ENCODE measurements at places on chromosomes 3 and 15.
A peak's percentile ranks its signal among the peaks of the same experiment; 100 is the strongest.

DNA sequence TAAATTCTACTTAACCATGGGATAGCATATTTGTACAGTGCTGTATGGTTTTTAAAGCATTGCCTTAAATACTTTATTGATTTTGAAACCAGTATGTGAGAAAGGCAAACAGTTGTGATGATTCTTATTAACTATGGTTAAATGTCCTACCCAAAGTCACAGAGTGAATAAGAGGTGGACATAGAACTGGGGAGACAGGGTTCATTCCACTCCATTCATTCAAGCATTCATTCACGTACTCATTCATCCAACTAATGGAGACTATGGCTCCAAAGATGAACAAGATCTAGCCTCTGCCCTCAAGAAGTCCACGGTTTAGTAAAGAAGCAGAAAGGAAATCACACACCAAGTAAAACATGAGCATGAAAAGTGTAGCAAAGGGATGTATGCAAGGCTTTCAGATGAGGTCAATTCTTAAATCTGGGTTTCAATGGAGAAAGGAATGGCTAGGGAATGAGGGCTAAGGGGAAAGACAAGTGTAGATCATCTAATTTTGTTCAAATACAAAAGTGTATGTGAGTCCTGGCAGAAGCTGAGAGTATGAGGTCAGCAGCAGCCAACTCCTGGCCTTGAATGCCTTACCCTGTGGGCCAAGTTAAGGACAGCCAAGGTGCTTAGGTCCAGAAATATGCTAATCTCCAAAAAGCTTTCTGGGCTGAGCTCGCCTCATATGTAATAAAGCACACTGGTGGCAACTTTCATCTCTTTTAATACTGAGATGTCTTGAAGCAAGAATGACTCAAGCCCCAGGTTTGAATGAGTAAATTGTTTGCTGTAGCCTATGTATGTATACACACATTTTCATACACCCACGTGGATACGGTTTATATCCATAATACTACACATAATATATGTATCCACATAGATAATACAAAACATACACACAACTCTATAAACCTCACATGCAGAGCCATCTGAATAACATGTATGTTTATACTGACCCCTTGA, 4.3 kb downstream of the TNIK start:
- DNase-seq: no peak

GRCh38 chr3:134232151-134232550, 18.5 kb downstream of the RYK start:
- no peak for DNase-seq

- DNase-seq: no peak
These were observed 135.0 kb upstream of the CCNL1 start for GRCh38 chr3:157294953-157295352.

DNA sequence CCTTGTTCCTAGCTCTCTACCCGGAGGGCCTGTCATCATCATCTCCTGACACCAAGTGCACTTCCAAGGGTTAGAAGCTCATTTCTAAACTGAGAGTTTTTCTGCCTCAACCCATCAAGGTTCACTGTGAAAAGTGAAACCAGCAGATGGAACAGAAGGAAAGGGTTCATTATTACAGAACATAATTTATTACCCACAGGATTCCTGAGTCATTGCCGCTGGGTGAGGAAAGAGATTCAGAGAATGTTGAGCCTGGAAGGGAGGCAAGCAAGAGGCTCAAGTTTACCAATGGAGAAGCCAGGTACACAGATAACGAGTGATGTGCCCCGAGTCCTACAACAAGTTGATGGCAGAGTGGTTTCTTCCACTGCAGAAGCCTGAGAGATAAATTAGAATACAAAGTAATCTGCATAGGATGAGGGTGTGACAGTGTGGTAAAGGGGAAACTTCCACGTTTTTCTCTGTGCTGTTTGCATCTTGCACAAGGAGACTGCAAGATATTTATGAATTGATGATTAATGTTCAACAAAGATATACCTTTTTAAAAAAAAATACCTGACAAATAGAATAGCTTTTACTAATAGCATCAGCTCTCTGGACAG, 80.5 kb upstream of the SETMAR start:
- no peak for DNase-seq

GRCh38 chr15:45468294-45468693, 54.3 kb downstream of the SLC30A4 start:
- no peak for DNase-seq

GRCh38 chr3:137035631-137036030, 77.8 kb downstream of the IL20RB start:
- peak; percentile 62 for DNase-seq

GRCh38 chr3:23421811-23422516, 218.8 kb downstream of the UBE2E2 start:
- DNase-seq: no peak

- no peak for DNase-seq
These were observed 1.9 kb downstream of the DUOXA2 start for GRCh38 chr15:45116006-45116481.

- DNase-seq: no peak
These were observed 394.5 kb upstream of the CFAP20DC start for GRCh38 chr3:59444294-59444671.

- no peak for DNase-seq
These were observed 233.3 kb downstream of the TIGIT start for GRCh38 chr3:114527036-114527644.

- DNase-seq: no peak
These were observed 42.5 kb downstream of the IL16 start for GRCh38 chr15:81239190-81239589.

DNA sequence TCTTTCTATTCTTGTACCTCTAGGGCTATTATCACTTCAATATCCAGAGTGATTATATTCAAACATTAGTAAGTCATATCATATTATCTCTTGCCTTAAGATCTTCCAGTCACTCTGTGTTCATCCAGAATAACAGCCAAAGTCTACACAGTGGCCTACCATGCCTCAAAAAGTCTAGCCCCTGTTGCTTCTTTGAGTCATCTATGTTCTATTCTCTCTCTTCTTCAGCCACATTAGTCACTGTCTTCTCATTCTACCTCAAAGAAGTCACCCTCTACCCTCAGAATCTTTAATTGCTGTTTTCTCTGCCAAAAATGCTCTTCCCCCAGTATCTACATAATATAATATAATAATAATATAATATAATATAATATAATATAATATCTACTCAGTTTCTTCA, 356.0 kb downstream of the NLGN1 start:
- DNase-seq: no peak

DNA sequence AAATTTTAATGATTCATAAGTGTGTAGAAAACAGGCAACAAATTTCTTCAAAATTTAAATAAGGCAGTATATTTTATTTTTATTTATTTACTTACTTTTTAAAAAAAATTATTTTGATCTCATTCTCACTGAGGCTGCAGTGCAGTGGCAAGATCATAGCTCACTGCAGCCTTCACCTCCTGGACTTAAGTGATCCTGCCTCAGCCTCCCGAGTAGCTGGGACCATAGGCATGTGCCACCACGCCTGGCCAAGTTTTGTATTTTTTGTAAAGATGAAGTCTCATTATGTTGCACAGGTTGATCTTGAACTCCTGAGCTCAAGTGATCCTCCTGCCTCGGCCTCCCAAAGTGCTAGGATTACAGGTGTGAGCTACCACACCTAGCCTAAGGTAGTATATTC, 61.2 kb upstream of the XRN1 start:
- no peak for DNase-seq

DNA sequence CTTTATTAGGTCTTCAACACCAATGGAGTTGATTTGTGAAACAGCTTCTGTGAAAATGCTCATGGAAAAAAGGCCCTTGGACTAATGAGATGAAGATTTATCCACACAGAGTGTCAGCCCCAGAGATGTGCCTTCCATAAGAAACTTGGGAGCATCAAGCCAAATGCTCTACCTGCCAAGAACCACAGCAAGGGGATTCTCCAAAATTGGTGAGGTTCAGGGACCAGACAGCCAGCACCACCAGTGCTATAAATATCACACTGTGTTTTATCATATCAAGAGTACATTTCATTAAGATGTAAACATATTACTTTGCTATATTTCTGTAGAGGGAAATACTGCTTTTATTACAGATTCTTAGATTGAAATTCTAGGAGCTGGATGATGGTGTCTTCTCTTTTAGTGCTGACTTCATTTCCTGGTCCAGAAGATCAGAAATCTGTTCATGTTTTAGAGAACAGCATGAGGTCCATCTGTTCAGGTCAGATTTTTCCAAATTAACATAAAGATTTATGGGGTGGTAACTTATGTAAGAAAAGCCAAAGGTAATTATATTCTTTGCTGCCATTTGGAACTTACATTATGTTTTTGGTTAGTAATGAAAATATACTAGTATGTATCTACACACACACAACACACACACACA, 17.7 kb downstream of the SLC35G2 start:
- no peak for DNase-seq

DNA sequence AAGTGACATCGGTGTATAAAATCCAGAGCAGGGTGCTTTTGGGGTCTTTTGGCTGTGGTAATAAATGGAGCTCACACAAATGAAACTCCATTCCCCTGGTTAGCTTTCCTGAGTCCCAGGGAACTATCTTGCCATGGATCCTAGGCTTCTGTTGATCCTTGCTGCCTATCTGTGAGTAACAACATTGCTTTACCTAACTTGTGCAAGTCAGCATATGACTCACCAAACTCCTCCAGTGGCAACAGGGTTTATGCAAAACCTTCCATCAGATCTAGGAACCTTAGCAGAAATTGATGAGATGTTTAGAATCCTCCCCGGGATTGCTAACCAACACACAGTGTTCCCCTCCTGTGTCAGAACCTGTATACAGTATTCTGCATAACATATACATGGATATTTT, 105.4 kb downstream of the SCAPER start:
- no peak for DNase-seq

GRCh38 chr3:139265131-139266016, 78.4 kb upstream of the MRPS22 start:
- DNase-seq: no peak

- DNase-seq: no peak
These were observed 89.0 kb upstream of the FGF12 start for GRCh38 chr3:192816351-192816750.

GRCh38 chr15:27077790-27078189, 106.8 kb downstream of the GABRG3 start:
- no peak for DNase-seq

DNA sequence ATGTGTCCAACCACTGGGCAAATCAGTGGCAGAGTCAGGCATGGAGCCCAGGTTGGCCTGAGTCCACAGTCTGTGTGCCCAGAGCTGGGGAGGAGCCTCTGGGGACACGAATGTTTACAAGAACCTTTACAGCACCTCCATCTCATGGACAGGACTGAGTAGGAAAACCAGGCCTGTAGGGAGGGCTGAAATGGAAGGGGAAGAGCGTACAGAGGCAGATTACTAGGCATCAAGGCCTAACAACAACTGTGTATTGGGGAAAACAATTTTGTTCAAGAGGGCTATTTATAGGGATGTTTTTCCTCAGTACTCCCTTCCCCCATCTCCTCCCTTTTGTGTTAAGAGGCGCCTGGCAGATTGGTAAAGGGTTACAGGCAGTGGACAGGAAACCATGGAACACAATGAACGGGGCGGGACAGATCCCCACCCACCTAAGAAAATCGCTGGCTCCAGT, 15.1 kb upstream of the ARHGAP31 start:
- DNase-seq: peak; percentile 66

- DNase-seq: no peak
These were observed 25.4 kb downstream of the CTDSPL start for GRCh38 chr3:37887062-37887461.

GRCh38 chr3:99384596-99384995, 253.8 kb upstream of the COL8A1 start:
- no peak for DNase-seq

DNA sequence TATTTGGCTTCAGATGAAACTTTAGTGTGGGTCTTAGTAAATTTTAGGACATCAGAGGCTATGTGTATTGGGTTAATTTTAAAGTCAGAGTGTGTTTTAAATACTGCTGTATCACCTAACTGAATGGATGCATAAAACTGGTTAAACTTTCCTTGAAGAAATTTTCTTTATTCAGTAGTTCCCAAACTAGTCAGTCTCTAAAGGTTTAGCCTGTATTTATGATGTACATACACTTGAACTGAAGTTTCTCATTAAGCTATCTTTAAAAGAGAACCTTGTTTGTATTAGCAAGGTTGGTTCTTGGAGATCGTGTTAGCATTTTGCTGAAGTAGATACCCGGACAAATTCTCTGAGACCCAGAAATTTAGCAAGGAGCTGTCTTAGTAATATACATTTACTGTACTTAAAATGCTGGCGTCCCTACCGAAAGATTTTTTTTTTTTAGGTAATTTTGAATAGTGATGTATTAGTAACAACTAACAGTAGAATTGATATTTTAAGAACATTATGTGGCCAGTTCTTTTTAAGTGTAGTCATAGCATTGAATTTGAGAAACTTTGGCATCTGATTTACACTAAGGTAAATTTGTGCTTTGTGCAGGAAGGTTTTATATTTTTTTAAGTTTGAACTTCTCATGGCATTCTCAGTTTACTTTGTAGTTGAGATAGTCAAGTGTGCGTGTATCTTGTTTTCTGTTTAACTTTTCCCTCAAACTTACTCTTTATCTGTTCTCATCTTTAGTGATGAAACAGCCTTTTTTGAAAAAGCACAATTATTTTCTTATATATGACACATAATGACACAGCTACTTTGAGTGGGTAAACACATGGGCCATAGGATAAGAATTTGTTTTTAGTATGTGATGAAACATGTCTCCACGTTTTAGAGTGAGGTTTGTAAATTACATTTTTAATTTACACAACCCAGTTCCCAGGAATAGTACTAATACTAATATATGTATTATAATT, 2.9 kb downstream of the DIPK2A start:
- no peak for DNase-seq

- no peak for DNase-seq
These were observed 240.1 kb upstream of the ZPLD1 start for GRCh38 chr3:102194760-102195159.

GRCh38 chr3:99625237-99625622, 13.2 kb upstream of the COL8A1 start:
- no peak for DNase-seq

- DNase-seq: no peak
These were observed 3.8 kb upstream of the SLMAP start for GRCh38 chr3:57752307-57752706.

- DNase-seq: no peak
These were observed 46.2 kb upstream of the AGTR1 start for GRCh38 chr3:148651549-148651948.

- no peak for DNase-seq
These were observed 12.5 kb downstream of the P2RY14 start for GRCh38 chr3:151265866-151266265.

- no peak for DNase-seq
These were observed 272.0 kb upstream of the RORA start for GRCh38 chr15:61500951-61501620.

- DNase-seq: no peak
These were observed 292.7 kb downstream of the EDEM1 start for GRCh38 chr3:5480190-5480589.

GRCh38 chr15:53462651-53463050, 296.8 kb downstream of the WDR72 start:
- DNase-seq: no peak
